ENCODE measurements at places on chromosomes 1 and 21. TPM values are rescaled to one million over a fixed set of nuclear protein-coding genes. Genes with fewer than 3 reads are reported as not detected.

- no peak for DNase-seq
These were observed 73.8 kb upstream of the ATP1A1 start for GRCh38 chr1:116299248-116299647.

DNA sequence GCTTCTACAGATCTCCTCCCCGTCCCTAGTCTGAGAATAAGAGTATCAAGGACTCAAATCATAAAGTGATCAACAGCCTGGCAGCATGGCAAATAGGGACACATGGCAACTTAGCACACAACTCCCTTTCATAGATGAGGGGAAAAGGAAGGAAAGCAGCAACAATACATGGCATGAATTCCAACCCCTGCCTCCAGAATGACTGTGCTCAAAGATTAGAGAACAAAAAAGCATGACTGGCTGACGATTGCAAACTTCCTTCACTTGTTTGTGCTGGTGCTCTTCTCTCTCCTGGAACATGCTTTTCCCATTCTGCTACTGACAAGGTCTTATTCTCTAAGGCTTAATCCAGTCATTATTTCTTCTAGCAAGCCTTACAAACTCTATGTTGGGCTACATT, 11.5 kb downstream of the KTI12 start:
- no peak for DNase-seq

Gene ADORA3
- not detected for total RNA-seq

GRCh38 chr21:41582298-41582840, 74.4 kb upstream of the TMPRSS2 start:
- no peak for DNase-seq

Gene CGN
- total RNA-seq: 10.1 TPM

Gene NUAK2
- 45.7 TPM for total RNA-seq

Gene GCSAML
- total RNA-seq: not detected

Gene TRPM2
- 1.7 TPM for total RNA-seq

- DNase-seq: no peak
These were observed 5.1 kb upstream of the PLEKHO1 start for GRCh38 chr1:150144606-150145005.

DNA sequence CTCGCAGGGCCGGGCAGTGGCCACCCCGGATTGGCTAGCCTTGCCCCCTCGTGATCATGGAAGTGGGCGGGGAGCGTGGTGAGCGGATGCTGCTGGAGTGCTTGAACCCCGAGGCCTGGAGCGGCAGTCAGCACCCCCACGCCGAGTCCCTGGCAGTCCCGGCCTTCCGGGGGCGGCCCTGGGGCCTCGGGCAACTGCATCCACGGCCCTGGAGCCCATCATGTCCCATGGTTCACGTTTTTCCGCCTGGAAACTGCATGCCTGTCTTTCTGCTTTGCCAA, 45.6 kb downstream of the CDC7 start:
- DNase-seq: no peak

- DNase-seq: no peak
These were observed 39.9 kb downstream of the C1orf198 start for GRCh38 chr1:230828421-230828820.

Gene VCAM1
- 14.0 TPM for total RNA-seq

GRCh38 chr1:223748405-223748772, 36.0 kb downstream of the CAPN2 start:
- DNase-seq: no peak

GRCh38 chr1:160127865-160128523, 12.4 kb downstream of the ATP1A2 start:
- no peak for DNase-seq

DNA sequence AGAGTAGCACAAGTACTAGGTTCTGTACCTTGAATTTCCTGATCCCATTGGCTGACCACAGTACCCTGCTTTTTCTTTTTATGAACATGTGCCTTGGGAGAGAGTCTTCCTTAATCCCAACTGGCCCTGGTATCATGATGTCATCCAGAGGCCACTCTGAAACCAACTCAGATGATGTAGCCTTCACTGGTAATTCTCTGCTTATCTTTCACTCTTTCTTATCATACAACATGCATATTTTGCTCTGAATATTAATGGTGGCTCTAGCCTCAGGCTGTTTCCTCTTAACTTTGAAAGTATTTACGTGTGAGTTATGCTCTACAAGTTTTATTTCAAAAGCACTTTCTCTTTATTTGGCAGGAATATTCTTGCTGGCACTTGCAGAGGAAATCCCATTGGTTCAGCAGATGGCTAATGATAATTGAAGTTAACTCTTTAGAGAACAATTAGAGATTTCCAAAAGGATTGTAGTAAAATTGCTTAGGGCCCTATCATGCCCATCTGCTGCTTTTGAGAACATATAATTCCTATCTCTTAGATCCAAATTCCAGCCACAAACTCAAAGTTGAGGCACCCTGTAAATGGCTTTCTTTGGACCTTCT, 86.1 kb downstream of the PTGER3 start:
- DNase-seq: no peak

Gene RGS13
- not detected for total RNA-seq

- no peak for DNase-seq
These were observed 2.9 kb downstream of the IFI6 start for GRCh38 chr1:27668808-27669723.

Gene TRIM63
- total RNA-seq: not detected

Gene FMOD
- 0.17 TPM for total RNA-seq

Data from epithelial cell of proximal tubule (primary cell).